ENCODE measurements at places on chromosomes 1 and 21.

GRCh38 chr1:216894494-216894893 is 171.3 kb upstream of the ESRRG start:
- no peaks in the 10 kb centered on the region for H3K4me1 ChIP-seq
- DNase-seq = no peak
- H3K36me3 ChIP-seq = no peaks in the 10 kb centered on the region
- H3K27ac ChIP-seq = no peak overlapping the region

GRCh38 chr1:111139324-111139955 is 453 bp downstream of the DRAM2 start:
- DNase-seq = peak; percentile 27
- H3K36me3 ChIP-seq = peaks cover 33% of the 10 kb centered on the region
- H3K4me3 ChIP-seq = peak overlapping the region; percentile 100

DNA sequence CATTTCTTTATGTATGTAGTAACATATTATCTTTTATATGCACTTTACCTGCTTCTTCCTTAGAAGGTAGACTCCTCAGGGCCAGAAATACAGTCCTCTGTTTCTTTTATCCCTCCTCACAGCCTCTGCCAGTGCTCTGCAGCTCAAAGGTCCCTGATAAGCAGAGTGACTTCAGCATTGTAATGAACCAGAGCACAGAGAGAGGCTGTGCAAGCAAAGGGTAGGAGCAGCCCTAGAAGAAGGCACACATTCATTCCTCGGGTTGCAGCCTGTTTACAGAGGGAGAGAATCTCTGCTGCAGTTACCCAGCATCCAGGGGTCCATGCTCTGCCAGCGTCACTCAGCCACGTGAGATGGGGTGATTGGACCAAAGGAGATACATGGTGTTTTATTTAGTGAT is 101.1 kb downstream of the RHOU start:
- H3K27ac ChIP-seq = no peak overlapping the region

- DNase-seq = no peak
- H3K27ac ChIP-seq = no peak overlapping the region
- no peaks in the 10 kb centered on the region for H3K27me3 ChIP-seq
- H3K4me3 ChIP-seq = no peak overlapping the region
- no peaks in the 10 kb centered on the region for H3K4me1 ChIP-seq
- no peaks in the 10 kb centered on the region for H3K36me3 ChIP-seq
Observed at GRCh38 chr21:39079617-39080016, 103.6 kb downstream of the PSMG1 start.

GRCh38 chr1:62346886-62347285 is 27.7 kb upstream of the KANK4 start:
- no peak overlapping the region for H3K27ac ChIP-seq
- no peaks in the 10 kb centered on the region for H3K4me1 ChIP-seq
- H3K36me3 ChIP-seq = no peaks in the 10 kb centered on the region
- no peak overlapping the region for H3K4me3 ChIP-seq
- no peak for DNase-seq
- no peaks in the 10 kb centered on the region for H3K27me3 ChIP-seq

- DNase-seq = no peak
- H3K4me3 ChIP-seq = no peak overlapping the region
- H3K27ac ChIP-seq = no peak overlapping the region
- peaks cover 10% of the 10 kb centered on the region for H3K36me3 ChIP-seq
- no peaks in the 10 kb centered on the region for H3K27me3 ChIP-seq
Observed at GRCh38 chr1:59733443-59734141, 81.2 kb upstream of the HOOK1 start.

DNA sequence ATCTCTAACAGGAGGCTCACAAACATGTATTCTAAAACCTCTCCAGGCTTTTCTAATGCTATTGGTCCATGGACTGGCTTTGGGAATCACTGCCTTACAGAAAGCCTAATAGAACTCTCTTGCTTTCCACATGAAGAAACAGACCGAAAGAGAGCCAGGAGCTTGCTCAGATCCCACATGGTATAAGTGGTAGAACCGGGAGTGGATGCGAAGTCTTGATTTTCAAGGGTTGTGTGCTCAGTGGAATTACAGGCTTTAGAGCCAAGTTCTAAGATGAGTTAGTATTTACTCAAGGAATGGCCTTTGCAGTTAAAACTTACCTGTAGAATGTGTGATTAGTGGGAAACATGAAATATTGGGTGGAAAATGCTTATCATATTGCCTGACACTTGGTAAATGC is 54.3 kb upstream of the HSD17B7 start:
- H3K27ac ChIP-seq = no peak overlapping the region
- no peaks in the 10 kb centered on the region for H3K36me3 ChIP-seq
- DNase-seq = no peak
- peaks cover 2% of the 10 kb centered on the region for H3K27me3 ChIP-seq
- no peaks in the 10 kb centered on the region for H3K4me1 ChIP-seq
- no peak overlapping the region for H3K4me3 ChIP-seq

DNA sequence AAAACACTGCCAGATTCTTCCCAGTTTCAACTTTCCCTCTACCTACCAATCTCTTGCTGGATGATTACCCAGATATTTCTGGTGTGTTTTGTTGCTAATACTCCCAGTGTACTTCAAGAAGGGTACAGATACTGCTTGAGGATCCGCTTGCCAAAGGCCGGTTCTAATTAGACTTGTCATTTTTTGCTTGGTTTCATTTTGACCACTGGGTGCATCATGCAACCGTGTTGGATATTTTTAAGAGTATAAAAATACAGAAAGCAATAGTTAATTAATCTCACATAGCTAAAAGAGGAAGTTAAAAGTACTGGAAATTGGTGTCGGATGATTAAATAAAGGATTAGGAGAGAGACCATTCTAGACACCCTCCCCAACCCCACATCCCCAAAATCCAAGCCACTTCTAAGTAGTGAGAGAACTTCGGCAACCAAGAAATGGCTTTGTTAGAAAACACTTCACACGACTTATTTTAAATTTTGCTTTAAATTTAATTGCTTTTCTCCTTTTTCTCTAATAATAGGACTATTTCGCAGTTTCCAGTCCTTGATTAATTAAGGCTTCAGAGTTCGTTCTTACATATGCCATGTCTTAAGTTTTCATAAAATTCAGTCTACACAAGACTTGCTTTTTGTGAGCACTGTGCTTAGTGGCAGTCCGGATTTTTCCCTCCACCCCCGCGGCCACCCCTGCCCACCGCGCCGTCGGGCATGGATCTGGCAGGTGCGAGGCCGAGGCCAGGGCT is 2.5 kb upstream of the CDKN2C start:
- H3K4me3 ChIP-seq = peak overlapping the region; percentile 99
- H3K27ac ChIP-seq = peak overlapping the region; percentile 84
- peaks cover 37% of the 10 kb centered on the region for H3K4me1 ChIP-seq
- peaks cover 13% of the 10 kb centered on the region for H3K27me3 ChIP-seq
- peaks cover 7% of the 10 kb centered on the region for H3K36me3 ChIP-seq

DNA sequence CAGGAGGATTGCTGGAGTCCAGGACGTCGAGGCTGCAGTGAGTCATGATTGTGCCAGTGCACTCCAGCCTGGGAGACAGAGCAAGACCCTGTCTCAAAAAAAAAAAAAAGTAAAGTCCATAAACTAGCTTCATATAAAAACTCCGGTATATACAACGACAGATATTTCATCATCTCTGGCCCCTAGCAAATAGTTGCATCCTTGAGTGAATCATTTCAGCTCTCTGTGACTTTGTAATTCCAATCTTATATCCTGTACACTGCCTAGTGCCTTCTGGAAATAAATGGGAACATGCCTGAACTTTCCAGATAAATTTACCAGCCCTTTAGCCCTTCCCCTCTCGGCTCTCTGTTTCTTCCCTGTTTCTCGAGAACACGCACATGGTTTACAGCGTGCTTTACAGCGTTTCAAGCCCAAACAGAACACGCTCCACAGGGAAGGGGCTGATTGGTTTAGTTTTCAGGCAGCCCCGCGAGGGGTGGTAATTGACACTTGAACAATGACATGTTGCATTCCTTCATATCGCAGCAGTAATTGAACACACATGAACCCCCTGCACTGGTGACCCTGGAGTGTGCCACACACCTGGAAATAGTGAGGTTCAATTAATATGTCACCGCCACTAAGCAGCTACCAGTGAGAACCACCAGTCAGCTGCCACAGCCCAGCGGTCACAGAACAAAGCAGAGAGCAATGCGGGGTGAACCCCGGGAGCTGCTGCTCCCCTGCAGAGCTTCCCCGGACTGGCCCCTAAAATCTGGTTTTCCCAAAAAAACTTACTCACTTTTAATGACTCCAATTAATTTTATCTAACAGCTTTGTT is 35.7 kb upstream of the SIM2 start:
- H3K36me3 ChIP-seq = no peaks in the 10 kb centered on the region
- H3K4me1 ChIP-seq = no peaks in the 10 kb centered on the region
- DNase-seq = no peak

GRCh38 chr1:205954819-205955404 is 11.7 kb upstream of the SLC26A9 start:
- no peak for DNase-seq
- no peaks in the 10 kb centered on the region for H3K36me3 ChIP-seq
- no peak overlapping the region for H3K27ac ChIP-seq
- H3K4me1 ChIP-seq = no peaks in the 10 kb centered on the region
- no peak overlapping the region for H3K4me3 ChIP-seq
- peaks cover 35% of the 10 kb centered on the region for H3K27me3 ChIP-seq

DNA sequence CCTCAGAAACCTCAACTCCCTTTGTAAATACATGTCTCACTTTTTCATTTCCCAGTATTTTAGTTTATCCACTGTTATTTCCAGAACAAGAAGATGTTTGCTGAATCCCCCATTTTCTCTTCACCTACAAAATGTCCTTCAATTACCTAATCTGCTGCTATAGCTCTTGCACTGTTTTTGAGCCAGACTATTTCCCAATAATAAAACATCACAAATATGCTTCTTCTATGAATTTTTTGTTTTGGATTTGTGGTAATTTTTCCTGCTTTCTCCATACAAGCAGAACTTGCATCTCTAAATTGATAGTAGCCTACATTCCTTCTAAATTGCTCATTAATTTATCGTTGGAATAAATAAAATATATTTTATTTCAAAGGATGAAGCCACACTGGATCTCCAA is 199.6 kb upstream of the C1orf87 start:
- DNase-seq = no peak
- no peaks in the 10 kb centered on the region for H3K36me3 ChIP-seq
- no peak overlapping the region for H3K4me3 ChIP-seq
- H3K27ac ChIP-seq = no peak overlapping the region
- H3K27me3 ChIP-seq = no peaks in the 10 kb centered on the region
- no peaks in the 10 kb centered on the region for H3K4me1 ChIP-seq

GRCh38 chr1:230292689-230293389 is 133.3 kb downstream of the PGBD5 start:
- peaks cover 30% of the 10 kb centered on the region for H3K27me3 ChIP-seq
- H3K36me3 ChIP-seq = no peaks in the 10 kb centered on the region
- no peak overlapping the region for H3K27ac ChIP-seq
- no peak for DNase-seq
- H3K4me3 ChIP-seq = no peak overlapping the region

DNA sequence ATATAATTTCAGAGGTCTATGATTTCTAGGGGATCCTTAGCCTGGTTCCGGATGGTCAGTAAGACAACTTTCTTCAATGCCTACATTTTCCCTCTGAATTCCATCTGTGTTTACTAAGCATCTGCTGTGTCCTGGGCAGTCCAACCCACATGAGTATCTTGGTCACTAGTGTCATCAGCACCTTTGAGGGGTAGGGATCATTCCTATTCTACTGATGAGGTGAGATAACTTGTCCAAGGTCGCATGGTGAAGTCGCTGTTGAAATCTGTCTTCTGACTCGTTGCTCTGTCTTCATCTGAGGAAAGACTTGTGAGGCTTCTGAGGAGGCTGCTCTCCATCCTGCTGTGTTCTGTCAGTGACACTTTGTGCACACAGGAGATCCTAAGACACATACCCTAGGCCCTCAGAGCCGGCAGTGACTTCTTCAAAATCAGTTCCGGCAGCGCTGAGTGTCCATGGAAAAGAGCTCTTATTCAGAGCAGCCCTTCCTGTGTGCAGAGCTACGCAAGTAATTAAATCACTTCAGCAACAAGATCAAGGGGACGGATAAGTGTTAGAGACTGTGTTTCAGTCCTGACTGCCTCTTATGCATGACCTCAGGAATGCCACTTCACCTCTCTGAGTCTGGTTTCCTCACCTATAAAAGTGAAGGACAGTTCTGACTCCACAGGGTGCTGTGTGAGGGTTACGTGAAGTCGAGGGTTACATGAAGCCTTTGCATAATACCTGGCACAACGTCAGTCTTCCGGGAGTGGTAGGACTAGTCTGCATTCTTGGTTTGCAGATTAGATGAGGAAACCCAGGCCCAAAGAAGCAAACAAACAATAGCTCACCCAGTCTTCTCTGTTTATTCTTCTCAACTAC is 28.4 kb downstream of the AK2 start:
- H3K4me3 ChIP-seq = no peak overlapping the region
- no peak for DNase-seq
- H3K27me3 ChIP-seq = no peaks in the 10 kb centered on the region

DNA sequence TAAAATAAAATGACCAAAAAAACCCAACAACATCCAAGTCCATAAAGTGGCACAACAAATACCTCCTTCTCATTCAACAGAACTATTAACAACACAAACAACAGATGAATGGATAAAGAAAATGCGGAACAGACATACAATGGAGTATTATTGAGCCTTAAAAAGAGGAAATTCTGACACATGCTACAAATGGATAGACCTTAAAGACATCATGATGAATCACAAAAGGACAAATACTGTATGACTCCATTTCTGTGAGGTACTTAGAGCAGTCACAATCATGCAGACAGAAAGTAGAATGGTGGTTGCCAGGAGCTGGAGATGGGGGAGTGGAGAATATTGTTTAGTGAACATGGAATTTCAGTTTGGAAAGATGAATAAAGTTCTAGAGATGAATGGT is 42.6 kb downstream of the EYA3 start:
- no peaks in the 10 kb centered on the region for H3K27me3 ChIP-seq
- peaks cover 20% of the 10 kb centered on the region for H3K36me3 ChIP-seq
- no peak overlapping the region for H3K27ac ChIP-seq

- peak overlapping the region; percentile 30 for H3K27ac ChIP-seq
- no peaks in the 10 kb centered on the region for H3K27me3 ChIP-seq
- no peak overlapping the region for H3K4me3 ChIP-seq
- H3K36me3 ChIP-seq = peaks cover 30% of the 10 kb centered on the region
Observed at GRCh38 chr1:209720826-209721225, 16.2 kb downstream of the HSD11B1 start.

- peaks cover 4% of the 10 kb centered on the region for H3K27me3 ChIP-seq
- H3K27ac ChIP-seq = no peak overlapping the region
- H3K4me3 ChIP-seq = no peak overlapping the region
- H3K36me3 ChIP-seq = no peaks in the 10 kb centered on the region
Observed at GRCh38 chr21:39317134-39318090, 4.0 kb upstream of the BRWD1 start.

GRCh38 chr21:24658026-24658425 is 949.3 kb downstream of the MRPL39 start:
- H3K4me1 ChIP-seq = no peaks in the 10 kb centered on the region
- DNase-seq = no peak
- H3K27ac ChIP-seq = no peak overlapping the region
- no peak overlapping the region for H3K4me3 ChIP-seq
- peaks cover 2% of the 10 kb centered on the region for H3K27me3 ChIP-seq

GRCh38 chr1:181607524-181607923 is 124.2 kb downstream of the CACNA1E start:
- no peaks in the 10 kb centered on the region for H3K36me3 ChIP-seq
- no peaks in the 10 kb centered on the region for H3K27me3 ChIP-seq
- no peak for DNase-seq
- H3K27ac ChIP-seq = no peak overlapping the region
- H3K4me1 ChIP-seq = no peaks in the 10 kb centered on the region

All from activated T-helper 1 cell treated with anti-CD3 and anti-CD28 coated beads, Interleukin-12 subunit alpha, Interleukin-12 subunit beta, Interleukin-2, Interleukin-4 antibody, amounts not matched to agents 30 ng/mL and 10 ng/mL and 1 ng/mL, durations not matched to agents 14 hours and 24 hours and 36 hours (primary cell).